ENCODE measurements at places on chromosomes 6 and 20. TPM values are rescaled to one million over a fixed set of nuclear protein-coding genes. Genes with fewer than 3 reads are reported as not detected.

DNA sequence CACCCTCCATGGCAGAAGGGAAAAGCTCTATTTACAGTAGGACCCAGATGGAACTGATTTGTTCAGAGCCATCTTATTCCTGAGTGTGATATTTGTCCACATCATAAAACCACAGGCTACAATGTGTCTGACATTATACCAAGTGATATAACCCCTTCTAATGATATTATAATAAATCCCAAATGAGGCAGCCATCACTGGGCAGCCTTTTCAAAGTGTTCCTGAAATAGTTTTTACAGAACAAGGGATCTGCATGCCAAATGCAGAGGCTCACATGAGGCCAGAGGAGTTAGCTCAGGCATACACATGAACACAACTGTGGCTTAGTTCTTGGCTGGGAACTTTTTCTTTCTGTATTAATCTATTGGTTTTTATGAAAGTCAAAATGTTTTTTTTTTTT lies 207.7 kb downstream of the MAFB start:
- no peaks in the 10 kb centered on the region for H3K27me3 ChIP-seq
- DNase-seq: no peak
- no peaks in the 10 kb centered on the region for H3K36me3 ChIP-seq
- no peaks in the 10 kb centered on the region for H3K4me1 ChIP-seq

DNA sequence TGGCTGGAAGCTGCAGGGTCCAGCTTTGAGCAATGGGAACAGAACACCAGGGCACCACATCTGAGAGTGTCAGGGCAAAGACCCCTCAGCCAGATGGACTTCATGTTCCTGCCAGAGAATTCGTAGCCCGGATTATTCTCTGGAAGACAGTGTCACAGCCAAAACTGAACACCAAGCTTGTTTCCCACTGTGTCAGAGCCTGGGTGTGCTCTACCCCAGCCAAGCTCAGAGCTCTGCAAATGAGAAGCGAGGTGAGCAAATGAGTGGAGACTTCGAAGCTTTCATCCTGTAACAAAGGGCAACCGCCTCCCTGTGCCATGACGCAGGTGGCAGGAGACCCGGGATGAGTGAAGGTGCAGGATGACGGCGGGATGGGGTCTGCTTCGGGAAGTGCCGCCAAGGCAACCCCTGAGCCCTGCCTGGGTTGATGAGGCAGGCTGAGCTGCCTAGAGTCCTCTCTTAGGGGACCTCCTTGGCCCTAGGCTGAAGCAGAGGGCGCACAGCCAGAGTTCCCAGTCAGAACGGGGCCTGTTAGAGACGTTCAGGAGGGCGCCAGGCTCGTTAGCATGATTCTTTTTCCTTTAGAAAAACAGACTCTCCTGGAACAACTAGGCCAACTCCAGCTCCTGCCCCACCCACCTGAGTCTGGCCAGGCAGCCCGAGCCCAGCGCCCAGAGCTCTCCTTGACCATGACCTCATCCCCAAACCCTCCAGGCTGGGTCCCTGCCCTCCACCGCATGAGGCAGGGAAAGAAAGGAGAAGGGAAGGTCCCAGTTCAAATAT lies 187.7 kb downstream of the SOD2 start:
- H3K4me1 ChIP-seq: no peaks in the 10 kb centered on the region
- no peak overlapping the region for H3K4me3 ChIP-seq
- no peak for DNase-seq
- no peak overlapping the region for H3K27ac ChIP-seq
- no peaks in the 10 kb centered on the region for H3K27me3 ChIP-seq

DNA sequence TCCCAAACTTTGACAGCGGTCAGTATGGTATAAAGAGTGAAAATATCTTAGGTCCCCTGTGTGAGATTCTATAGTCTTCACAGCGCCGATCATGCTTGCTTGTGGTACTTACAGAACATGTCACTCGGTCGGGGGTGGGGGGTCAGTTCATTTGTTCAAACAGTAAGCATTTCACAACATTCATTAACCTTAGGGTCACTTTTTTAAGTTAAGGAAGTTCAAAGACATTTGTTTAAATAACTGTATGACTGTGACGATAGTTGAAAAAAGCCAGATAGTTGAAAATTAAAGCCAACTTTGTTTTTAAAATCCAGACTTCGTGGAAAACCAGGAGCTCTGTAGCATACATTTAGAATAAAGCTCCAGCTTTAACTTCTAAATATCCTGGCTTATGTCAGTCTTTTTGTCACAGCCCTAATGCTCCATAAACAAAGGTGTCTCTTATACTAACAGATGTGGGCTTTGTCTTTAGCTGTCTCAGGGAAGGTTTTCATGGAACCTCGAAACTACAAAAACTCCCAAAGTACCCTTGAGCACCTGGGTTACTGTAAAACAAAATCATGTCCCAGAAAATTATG lies 57.9 kb upstream of the PHACTR2 start:
- peaks cover 4% of the 10 kb centered on the region for H3K36me3 ChIP-seq
- H3K27me3 ChIP-seq: no peaks in the 10 kb centered on the region
- no peak overlapping the region for H3K27ac ChIP-seq
- no peak for DNase-seq
- H3K4me3 ChIP-seq: no peak overlapping the region

GRCh38 chr20:11918981-11919380 lies 1.3 kb downstream of the BTBD3 start:
- no peaks in the 10 kb centered on the region for H3K4me1 ChIP-seq
- DNase-seq: no peak
- no peaks in the 10 kb centered on the region for H3K27me3 ChIP-seq
- no peak overlapping the region for H3K27ac ChIP-seq
- H3K4me3 ChIP-seq: no peak overlapping the region
- H3K36me3 ChIP-seq: no peaks in the 10 kb centered on the region

- peaks cover 60% of the 10 kb centered on the region for H3K36me3 ChIP-seq
- no peaks in the 10 kb centered on the region for H3K27me3 ChIP-seq
- peak overlapping the region; percentile 94 for H3K27ac ChIP-seq
These were observed 7.3 kb downstream of the TMEM181 start for GRCh38 chr6:158567152-158567551.

GRCh38 chr20:54069501-54069971 lies 858 bp downstream of the BCAS1 start:
- no peaks in the 10 kb centered on the region for H3K36me3 ChIP-seq
- H3K27me3 ChIP-seq: peaks cover 4% of the 10 kb centered on the region
- H3K27ac ChIP-seq: no peak overlapping the region
- no peak overlapping the region for H3K4me3 ChIP-seq
- peaks cover 19% of the 10 kb centered on the region for H3K4me1 ChIP-seq

DNA sequence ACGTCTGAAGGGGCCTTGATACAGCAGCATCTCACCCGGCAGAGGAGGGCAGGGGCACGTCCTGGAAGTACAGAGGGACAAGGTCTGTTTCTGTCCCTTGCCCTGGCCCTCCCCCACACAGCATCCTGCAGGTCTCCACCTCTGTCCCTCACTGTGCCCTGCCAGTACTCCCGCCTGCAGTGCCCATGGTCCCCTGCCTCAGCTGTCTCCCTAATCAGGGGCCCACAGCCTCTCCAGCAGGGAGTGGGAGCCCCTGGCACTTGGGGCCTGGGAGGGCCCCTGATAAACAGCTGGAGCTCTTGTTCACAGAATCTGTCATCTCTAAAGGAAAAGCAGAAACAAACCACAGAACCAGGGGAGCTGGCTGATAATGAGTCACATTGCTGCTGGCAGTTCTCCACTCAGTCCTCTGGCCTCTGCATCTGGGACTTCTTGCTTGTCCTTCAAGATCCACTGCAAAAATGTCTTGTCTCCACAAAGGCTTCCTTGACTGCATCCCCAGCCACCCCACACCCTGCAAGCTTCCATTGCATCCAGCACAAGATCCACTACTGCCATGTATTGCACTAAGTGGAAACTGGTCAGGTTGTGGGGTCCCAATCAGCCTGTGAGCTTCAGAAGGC lies 33.2 kb upstream of the TAF8 start:
- DNase-seq: peak; percentile 55
- H3K36me3 ChIP-seq: peaks cover 35% of the 10 kb centered on the region
- H3K27ac ChIP-seq: peak overlapping the region; percentile 93
- H3K27me3 ChIP-seq: no peaks in the 10 kb centered on the region
- H3K4me3 ChIP-seq: peak overlapping the region; percentile 39

DNA sequence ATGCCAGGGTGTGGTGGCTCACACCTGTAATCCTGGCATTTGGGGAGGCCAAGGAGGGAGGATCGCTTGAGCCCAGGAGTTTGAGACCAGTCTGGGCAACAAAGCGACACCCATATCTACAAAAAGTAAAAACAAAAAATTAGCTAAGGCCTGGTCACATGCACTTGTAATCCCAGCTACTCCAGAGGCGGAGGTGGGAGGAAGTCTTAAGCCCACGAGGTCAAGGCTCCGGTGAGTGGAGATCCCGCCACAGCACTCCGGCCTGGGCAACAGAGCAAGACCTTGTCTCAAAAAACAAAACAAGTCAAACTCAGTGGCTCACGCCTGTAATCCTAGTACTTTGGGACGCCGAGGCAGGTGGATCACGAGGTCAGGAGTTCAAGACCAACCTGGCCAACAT lies 35.6 kb downstream of the SRSF3 start:
- no peaks in the 10 kb centered on the region for H3K36me3 ChIP-seq
- H3K27ac ChIP-seq: no peak overlapping the region
- DNase-seq: no peak
- H3K27me3 ChIP-seq: no peaks in the 10 kb centered on the region
- H3K4me1 ChIP-seq: peaks cover 19% of the 10 kb centered on the region

DNA sequence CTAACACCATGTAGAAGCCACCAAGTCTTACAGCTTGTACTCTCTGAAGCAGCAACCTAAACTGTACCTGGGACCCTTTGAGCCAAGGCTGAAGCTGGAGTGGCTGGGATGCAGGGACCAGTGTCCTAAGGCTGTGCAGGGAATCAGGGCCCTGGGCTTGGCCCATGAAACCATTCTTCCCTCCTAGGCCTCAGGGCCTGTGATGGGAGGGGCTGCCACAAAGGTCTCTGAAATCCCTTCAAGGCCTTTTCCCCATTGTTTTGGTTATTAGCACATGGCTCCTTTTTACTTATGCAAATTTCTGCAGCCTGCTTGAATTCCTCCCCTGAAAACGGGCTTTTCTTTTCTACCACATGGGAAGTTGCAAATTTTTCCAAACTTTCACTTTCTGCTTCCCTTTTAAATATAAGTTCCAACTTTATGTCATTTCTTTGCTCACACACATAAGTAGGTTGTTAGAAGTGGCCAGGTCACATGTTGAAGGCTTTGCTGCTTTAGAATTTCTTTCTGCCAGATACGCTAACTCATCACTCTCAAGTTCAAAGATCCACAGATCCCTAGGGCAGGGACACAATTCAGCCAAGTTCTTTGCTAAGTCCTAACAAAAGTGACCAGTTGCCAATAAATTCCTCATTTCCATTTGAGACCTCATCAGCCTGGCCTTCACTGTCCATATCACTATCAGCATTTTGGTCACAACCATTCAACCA lies 28.2 kb upstream of the ATXN1 start:
- no peak overlapping the region for H3K27ac ChIP-seq
- no peak overlapping the region for H3K4me3 ChIP-seq
- H3K4me1 ChIP-seq: peaks cover 4% of the 10 kb centered on the region
- peaks cover 4% of the 10 kb centered on the region for H3K27me3 ChIP-seq
- no peak for DNase-seq
- peaks cover 6% of the 10 kb centered on the region for H3K36me3 ChIP-seq

DNA sequence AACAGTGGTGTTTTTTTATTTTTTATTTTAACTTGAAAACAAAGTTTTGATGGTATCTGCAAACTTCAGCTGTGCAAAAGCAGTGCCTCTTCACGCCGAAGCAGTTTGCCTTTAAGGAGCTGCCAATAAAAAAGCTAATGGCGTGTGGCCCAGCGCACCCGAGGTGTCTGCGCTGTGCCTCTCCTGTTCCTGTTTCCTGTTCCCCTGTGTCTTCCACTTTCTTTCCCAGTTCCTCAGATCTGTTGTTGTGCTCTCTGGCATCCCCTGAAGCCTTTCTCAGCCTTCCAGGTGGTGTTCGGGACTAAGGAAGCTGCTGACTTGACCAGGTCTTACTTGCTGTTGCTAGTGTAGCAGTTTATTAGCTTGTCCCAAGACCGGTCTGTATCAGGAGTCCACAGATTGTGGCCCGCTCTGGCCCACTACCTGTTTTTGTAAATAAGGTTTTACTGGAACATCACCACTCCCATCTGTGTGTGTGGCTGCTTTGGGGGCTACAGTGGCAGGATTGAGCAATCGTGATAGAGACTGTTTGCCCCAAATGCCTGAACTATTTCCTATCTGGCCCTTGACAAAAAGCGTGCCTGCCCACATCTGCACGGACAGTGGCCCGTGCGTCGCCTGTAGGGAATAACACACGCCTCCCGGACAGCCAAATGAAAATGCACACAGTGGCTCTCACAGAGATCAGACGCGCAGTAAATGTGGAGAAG lies 178.3 kb downstream of the TMEM242 start:
- peaks cover 9% of the 10 kb centered on the region for H3K36me3 ChIP-seq
- H3K27ac ChIP-seq: no peak overlapping the region
- H3K4me1 ChIP-seq: peaks cover 17% of the 10 kb centered on the region
- no peak overlapping the region for H3K4me3 ChIP-seq

DNA sequence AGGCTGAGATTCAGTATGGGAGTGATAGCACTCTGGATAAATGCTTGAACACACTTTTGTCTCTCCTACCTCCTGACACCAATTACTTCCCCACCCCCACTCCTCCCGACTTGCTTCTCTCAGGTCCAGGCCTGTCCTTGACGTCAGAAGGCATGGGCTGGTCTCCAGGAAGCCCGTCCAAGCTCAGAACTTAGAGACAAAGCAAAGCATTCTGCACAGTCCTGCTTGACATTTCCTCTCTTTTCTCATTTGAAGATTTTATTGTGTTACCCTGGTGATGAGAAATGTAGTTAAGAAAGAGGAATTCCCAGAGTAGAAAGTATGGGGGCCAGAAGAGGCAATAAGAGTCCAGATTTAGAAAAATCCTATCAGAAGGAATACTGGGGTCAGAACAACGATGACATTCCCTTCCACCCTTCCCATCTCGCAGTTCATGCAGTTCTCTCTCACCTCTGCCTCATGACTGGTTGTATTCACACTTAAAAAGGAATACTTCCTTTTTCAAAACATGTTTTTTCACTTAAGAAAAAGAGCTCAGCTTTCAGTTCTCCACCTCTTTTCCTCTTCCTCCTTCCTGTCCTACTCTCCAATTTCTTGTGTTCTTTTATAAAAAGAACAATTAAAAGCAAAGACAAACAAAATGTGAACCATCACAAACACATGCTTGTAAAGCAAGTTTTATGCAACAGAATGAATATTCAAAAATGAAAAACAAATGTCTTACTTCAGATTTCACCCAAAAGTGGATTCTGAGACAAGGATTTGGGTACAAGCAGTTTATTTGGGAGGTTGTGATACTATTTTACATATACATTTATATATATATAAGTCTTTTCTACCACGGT lies 18.5 kb upstream of the FAM184A start:
- no peak overlapping the region for H3K27ac ChIP-seq
- peaks cover 5% of the 10 kb centered on the region for H3K27me3 ChIP-seq
- no peak overlapping the region for H3K4me3 ChIP-seq
- DNase-seq: no peak

Gene EYA2
- total RNA-seq: 0.15 TPM

Gene SLC35D3
- total RNA-seq: not detected

Gene TMEM74B
- 0.83 TPM for total RNA-seq

Measured in activated CD4-positive, alpha-beta memory T cell treated with anti-CD3 and anti-CD28 coated beads, Interleukin-2, amount 10 ng/mL, durations not matched to agents 7 days and 5 days (primary cell).